ENCODE measurements at places on chromosomes 7 and 10.

DNA sequence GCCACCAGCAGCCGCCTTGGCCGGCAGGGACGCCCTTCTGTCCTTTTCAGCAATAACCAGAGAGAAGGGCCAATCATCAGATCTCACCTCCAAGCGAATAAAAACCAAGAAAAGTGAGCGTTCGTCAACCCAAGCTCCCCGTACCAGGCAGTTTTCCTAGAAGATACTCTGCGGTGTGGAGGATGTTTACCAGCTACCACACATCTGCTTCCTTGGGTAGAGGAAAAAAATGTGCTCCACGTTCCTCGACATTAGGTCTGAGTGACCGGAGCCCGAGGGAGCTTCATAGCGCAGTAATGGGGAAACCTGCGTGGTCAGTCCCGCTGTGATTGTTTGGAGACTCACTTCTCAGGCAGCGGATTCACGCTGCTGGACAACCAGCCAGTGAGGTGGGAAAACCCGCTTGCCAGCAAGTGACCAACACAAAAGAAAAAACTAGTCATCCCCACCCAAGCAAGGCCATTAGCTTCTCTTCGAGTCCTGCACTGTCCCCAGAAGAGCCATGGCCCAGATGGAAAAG, 73.0 kb downstream of the ZRANB1 start:
- no peak for DNase-seq

DNA sequence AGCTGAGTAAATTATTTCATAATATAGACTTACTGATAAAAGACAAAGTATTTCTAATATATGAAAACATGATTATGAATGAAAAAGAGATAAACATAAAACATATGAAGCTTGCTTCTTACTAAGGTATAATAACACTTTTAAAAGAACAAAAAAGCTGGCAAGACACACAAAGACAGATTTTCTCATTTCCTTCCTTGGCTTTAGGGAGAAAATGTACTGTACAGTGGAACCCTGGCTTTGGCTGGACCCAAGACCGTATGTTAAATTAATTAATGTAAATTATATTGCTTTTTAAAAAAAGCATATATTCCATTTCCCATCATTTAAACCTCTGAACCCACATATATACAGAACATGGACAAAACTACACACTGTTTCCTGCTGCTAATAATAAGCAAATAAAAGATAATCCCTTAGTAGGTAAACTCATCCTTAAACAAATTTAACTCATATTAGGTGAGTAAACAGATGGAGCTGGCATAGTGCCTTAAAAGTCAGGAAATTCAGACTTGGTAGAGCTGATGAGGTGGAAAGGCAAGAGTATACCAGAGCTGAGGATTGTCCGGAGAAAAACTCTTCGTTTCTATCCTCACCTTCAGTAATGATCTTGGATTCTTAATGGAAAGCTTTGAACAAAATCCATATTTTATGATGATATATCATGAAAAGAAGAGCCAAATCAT, 1016.4 kb upstream of the KCND2 start:
- DNase-seq = no peak

DNA sequence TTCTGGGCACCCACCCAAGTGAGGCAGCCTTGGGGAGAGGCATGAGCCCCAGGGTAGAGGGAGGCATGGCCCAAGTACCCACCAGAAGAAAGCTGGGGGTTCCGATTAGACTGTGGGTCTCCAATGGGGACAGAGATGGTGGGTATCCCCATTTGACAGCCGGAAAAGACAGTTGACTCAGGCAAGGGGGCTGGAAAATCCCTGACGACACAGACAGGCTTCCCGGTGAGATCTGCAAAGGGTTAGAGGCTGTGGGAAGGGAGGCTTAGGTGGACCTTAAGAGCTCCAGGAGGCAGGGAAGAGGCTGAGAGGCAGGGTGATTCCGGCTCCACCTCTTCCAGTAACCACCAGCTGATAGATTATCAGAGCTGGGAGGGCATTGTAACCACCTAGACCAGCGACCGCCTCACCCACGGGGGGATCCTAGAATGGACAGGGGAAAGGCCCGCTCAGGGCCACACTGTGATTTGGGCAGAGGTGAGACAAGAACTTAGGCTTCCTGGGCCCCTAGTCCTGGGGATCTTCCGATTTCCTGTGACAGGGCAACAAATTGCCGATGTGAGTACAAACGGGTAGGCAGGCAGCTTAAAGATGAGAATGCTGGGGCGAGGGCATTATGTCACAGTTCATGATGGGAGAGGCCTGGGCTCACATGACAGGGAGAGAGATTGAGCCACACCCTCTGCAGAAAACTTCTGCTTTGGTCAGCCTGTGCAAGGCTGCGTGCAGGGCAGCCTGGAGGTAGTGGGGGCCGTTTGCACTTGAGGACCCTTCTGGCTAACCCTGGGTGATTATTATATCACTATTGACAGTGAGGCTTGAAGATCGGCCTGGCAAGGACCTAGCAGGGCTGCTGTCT, 5.4 kb downstream of the TBATA start:
- DNase-seq = no peak

GRCh38 chr7:143205560-143206293, 16.1 kb upstream of the TAS2R40 start:
- DNase-seq = no peak

- DNase-seq = no peak
Observed at GRCh38 chr10:129912986-129913695, 50.9 kb downstream of the EBF3 start.

DNA sequence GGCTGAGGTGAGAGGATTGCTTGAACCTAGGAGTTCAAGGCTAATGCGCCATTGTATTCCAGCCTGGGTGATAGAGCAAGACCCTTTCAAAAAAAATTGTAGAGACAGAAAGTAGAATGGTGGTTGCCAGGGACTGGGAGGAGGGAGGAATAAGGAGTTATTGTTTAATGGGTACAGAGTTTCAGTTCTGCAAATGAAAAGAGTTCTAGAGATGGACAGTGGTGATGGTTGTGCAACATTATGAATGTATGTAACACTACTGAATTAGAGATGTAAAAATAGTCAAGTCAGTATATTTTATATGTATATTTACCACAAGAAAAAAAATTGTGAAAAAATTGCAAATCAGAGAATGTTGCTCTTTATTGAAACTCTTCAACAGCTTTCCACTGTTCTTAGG, 266.5 kb upstream of the NPY start:
- DNase-seq = no peak

GRCh38 chr7:7789551-7789988, 71.2 kb upstream of the RPA3 start:
- no peak for DNase-seq

GRCh38 chr10:104026762-104027161, 58.9 kb downstream of the COL17A1 start:
- DNase-seq = no peak

GRCh38 chr10:110317866-110318850, 13.4 kb upstream of the SMNDC1 start:
- DNase-seq = no peak

GRCh38 chr7:140551355-140552239, 72.3 kb upstream of the MKRN1 start:
- no peak for DNase-seq

All from effector memory CD4-positive, alpha-beta T cell (primary cell).